NCI-H510A treated with DMSO at 0.1 percent for 48 hours (cell line): ENCODE measurements at places on chromosomes 1 and 21.

GRCh38 chr1:18640228-18641004, 9.8 kb downstream of the PAX7 start:
- DNase-seq, result no peak

GRCh38 chr1:7299994-7300393, 471.1 kb upstream of the VAMP3 start:
- no peak for DNase-seq

- DNase-seq, result no peak
Observed at GRCh38 chr1:231387770-231388669, 34.1 kb downstream of the EGLN1 start.

- no peak for DNase-seq
Observed at GRCh38 chr1:171173069-171173468, 12.0 kb upstream of the FMO2 start.

DNA sequence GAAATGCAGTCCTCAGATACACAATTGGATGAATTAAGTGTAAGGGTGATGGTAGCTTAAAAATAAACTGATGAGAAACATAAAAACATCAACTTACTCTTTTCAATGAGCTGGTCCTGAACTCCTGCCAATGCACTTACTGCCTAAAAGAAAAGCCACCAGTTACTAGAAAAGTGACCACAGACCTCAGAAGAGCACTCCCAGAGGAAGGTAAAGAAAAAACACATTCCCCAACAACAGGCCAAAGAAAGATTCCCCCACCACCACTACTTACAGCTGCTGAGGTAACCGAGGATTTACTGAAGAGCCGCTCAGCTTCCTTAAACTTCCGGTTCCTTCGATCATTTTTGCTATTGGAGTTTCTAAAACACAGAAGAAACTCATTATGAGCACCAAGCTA, 5.4 kb downstream of the MEAF6 start:
- DNase-seq, result peak; percentile 87

- DNase-seq, result no peak
Observed at GRCh38 chr1:161228032-161228431, 2.2 kb downstream of the TOMM40L start.

DNA sequence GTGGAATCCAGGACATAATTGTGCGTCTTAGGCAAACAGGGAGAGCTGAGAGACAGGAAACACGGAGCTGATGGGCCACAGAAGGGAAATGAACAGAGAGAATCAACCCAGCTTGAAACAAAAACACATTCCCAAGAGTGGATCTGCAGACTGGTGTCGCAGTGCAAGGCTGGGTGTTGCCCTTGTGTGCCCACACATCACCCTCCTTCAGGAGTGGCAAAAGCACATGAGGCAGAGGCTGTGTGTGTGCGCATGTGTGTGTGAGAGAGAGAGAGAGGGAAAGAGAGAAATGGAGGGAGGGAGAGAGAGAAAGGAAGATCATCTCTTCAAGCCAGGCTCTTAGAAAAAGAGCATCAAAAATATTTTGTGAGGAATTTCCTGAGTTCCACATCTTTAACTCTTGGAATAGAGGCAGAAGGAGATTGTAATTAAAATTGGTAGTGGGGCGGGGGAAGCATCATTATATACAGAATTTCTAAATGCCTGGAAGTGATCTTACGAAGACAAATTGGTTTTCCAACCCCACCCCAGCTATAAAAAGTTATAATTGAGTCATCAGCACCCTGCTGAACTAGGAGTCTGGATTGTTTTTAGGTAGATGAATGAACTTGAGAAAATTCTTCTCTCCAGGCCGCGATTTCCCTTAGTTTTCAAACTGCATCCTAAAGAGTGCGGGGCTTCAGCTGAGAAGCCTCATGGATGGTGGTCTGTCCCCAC, 480.7 kb downstream of the NPHP4 start:
- DNase-seq, result no peak

GRCh38 chr1:166133276-166133841, 33.4 kb downstream of the FAM78B start:
- DNase-seq, result no peak

DNA sequence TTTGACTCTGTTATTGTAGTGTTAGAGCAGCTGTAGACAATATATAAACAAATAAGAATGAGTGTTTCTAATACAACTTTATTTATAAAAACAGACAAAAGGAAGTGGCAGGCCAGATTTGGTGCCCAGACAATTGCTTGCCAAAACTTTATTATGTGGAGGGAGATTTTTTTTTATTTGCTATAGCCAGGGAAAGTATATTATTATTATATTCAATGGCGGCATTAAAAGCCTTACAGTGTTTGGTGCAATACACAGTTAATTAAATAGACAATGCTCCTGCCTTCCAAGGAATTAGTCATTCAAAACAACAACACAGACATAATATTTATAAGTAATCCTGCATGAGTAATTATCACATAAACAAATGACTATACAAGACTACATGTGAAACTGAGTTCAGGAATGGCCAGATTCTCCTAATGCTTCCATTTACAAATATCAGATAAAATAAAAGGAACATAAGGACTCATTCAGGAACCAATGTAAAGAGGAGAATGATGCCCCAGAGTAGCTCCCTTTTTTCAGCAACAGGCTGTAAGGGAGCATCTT, 10.6 kb upstream of the RC3H1 start:
- no peak for DNase-seq

- DNase-seq, result no peak
Observed at GRCh38 chr1:213231795-213232231, 180.8 kb downstream of the RPS6KC1 start.

GRCh38 chr1:18901147-18901951, 1.0 kb downstream of the ALDH4A1 start:
- DNase-seq, result no peak

DNA sequence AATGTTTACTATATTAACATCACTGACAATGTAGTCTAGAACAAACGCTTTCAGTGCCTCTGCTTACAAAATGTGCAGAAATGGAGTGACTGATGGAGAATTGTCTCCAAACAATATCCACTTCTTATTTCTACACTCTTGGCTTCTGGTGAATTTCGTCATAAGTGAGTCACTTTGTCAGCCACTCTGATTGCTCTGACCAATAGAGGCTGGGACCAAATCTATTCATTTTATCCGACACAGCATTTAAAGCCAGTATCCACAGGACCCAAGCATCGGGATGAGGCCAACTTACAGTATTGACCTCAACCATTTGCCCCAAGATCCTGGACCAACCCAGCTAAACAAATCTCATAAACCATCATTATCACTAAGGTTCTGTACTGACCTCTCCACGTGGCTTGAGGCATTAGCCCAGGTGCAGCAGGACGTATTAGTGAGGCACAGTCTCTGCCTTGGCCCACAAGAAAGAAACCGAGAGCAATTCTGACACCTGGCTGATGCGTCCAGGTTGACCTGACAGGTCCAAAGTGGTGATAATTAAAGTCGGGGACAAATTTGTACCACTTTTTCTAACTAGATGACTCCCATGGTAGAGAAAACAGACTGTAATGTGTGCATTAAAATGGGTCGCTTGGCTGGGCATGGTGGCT, 53.3 kb upstream of the ERO1B start:
- DNase-seq, result no peak

GRCh38 chr1:150233359-150234308, 2.3 kb downstream of the ANP32E start:
- peak; percentile 37 for DNase-seq

GRCh38 chr1:114707604-114708003, 9.0 kb downstream of the NRAS start:
- no peak for DNase-seq

DNA sequence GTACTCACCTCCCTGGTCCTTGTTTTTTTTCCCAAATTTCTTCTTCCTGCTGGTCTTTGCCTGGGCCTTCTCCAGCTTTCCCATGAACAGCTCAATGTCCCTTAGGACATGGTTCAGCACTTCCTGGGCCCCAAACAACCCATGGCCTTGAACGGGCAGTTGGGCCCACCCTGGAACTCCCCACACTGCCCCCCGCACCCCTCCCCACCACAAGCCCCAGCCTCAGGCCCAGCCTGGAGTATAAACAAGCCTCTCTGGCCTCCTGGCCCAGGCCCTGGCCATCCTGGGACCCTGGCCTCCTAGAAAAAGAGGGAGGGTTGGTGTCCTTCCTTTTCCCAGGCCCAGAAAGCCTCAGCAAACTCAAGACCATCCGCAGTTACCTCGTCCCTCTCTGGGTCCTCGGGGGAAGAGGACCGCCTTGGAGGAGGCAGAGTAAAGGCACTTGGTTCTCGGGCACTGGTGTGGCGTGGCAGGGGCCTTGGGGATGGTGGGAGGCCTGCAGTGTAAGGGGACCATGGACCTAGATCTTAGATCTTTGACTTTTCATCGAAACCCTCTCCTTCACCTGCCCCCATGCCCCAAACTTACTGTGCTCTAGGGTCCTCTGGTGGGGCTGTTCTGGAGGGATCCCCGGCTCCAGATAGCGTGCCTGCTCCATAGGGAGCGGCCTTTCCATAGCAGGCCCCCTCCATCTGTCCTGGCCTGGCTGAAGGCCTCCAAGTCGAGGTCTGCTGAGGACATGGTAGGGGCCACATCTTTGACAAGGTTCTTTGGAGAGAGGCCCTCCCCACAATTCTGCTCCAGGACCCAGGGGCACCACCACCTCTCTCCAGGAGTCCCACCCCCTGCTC, 5.6 kb downstream of the EPS8L3 start:
- no peak for DNase-seq

DNA sequence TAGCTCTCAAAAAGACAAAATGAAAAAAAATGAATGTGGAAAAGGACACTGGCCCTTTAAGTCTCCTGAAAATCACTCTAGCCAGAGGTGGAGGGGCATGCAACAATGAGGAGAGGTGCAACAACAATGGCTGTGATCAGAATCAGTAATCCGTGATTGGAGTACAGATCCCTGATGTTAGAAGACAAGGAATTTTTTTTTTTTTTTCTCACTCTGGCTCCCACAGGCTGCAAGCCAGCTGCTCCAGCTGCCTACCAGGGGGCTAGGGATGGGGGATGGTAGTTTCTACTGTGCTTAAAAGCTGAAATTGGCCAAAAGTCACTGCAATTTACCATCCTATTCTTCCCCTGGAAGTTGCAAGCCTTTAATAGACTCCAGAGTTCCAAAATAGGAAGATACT, 54.5 kb downstream of the STYXL2 start:
- DNase-seq, result no peak

DNA sequence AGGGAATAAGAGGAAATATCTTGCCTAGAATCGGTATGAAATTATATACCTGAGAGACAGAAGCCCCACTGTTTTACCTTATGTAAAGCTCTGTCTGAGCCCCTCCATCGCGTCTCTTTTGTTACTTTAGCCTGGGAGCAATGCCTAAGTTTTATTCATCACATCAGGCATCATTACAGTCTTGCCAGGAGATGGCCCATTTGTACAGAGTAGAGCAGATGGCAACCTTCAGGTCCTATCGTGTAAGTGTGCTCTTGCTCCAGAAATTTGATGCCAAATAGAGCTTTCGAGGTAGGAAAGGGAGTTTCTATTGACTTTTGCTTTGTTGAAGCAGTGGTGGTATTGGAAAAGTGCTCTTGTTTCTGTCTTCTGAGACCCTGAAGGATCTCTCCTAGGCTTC, 24.9 kb downstream of the CFAP126 start:
- DNase-seq, result no peak

GRCh38 chr1:41650028-41650880, 165.8 kb upstream of the EDN2 start:
- no peak for DNase-seq

- DNase-seq, result no peak
Observed at GRCh38 chr1:32816676-32817158, 441 bp downstream of the YARS1 start.

DNA sequence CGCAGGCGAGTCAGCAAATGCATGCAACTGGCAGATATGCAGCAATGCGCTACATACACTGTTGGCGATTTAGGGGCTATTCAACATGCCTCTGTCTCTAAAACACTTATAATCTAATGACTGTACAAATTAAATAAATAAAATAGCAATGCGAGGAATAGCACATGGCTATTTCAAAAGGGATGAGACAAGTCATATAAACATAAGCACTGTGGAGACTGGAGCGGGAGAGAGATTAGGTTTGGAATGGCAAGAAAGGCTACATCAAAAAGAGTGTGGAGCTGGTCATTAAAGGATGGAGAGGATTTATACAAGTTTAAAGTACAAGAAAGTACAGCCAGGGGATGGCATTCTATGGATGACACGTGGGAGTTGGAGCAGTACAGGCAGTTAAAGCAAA, 523.5 kb upstream of the CAMK1G start:
- no peak for DNase-seq

GRCh38 chr1:72462186-72462905, 180.0 kb upstream of the NEGR1 start:
- DNase-seq, result no peak

DNA sequence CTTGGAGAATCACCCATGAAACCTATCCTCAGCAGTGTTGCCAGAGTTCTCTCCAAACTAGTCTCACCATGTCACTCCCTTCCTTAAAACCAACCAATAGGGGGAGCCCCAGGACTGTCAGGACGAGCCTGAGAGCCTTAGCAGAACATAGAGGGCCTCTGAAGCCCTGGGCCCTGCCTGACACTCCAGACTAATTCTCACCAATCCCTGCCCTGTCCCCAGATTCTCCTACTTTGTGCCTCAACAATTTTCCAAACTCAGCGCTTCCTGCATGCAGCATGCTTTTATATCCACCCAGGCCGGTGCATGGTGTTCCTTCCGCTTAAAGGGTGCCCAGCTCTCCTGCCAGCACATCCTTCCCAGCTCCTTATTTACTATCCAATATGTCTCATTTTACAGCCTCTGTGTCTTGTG, 42.7 kb downstream of the HSD3B1 start:
- DNase-seq, result peak; percentile 76

DNA sequence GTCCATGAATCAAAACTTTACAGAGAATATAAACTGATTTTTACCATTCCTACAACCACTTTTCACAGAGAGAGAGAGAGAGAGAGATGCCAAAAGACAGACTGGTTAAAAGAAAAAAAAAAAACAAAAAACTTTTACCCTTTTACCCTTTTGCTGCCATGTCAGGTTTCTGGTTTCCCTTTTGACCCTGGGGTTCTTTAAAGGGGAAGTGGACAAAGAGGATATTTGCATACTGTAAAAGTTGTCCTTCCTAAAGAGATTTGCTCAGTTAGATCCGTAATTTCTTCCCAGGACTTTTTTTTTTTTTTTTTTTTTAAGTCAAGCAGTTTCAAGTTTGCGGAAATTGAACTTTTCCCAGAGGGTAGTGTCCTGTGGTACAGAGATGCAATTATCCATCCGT, 287.8 kb upstream of the RGS18 start:
- DNase-seq, result no peak

DNA sequence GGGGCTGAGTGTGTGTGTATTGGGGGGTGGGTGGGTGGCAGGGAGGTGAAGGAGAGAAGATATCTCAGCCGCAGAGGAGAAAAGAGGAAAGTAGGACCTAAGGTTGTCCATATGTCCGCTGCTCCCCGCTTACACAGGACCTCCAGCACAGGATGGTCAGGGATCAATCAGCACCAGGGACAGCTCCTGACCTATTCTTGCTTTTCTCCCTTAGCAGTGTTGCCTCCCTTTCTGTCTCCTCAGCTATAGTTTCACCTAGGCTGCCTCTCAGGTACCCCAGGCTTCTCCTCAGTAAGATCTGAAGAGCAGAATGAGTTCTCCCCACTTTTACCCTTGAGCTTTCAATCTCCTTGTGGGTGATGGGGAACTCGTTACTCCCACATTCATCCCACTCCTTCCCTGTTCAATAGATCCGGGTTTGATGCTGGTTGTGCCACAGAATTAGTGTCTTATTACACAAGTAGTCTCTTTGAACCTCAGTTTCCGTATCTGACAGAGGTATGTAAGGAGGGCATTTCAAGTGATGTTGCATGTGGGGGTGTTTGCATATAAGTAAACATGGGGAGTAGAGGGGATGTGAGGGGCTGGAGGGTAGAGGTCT, 1.4 kb upstream of the DPH2 start:
- DNase-seq, result no peak

- no peak for DNase-seq
Observed at GRCh38 chr1:47865881-47866535, 131.2 kb downstream of the TRABD2B start.

GRCh38 chr1:183368213-183369108, 49.7 kb downstream of the NMNAT2 start:
- no peak for DNase-seq
